ENCODE measurements at places on chromosomes 1 and 21.

DNA sequence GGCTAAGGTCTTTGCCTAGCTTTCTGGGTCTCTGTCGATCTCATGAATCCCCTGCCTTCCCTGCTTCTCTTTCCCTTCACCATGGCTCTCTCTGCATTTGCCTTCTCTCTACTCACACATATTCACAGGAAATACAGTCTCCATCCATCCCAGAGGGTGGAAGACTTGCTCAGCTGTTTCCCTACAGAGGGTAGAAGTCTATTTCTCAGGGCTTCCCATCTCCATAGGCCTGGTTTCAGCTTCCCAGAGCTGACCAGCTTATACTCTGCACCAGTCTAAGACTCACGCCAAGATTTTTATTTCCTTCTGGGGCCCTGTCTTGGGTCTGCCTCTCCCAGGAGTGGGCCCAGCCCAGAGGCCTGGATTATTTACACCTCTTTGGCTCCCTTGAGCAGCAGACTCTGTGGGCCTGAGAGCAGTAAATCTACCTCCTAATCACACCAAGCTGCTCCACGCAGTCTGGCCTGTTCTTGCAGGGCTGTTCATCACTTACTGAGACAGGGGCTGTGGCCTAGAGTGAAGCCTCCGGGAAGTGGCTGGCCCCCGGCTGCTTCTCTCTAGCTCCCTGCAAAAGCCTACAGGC, 102.5 kb downstream of the PLXNA2 start:
- no peak for DNase-seq

DNA sequence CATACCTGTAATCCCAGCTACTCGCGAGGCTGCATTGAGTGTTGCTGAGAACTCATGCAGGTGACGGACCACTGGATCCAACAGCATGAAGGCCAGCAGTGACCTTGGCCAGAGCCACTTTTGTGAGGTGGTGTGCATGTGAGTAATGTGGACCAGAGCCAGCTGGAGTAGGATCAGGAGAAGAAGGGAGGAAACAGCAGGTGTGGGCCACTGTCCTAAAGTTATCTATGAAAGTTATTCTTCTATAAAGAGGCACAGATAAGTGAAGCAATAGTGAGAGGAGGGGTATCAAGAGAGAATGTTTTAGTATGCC, 47.8 kb downstream of the TCP10L start:
- DNase-seq: no peak

DNA sequence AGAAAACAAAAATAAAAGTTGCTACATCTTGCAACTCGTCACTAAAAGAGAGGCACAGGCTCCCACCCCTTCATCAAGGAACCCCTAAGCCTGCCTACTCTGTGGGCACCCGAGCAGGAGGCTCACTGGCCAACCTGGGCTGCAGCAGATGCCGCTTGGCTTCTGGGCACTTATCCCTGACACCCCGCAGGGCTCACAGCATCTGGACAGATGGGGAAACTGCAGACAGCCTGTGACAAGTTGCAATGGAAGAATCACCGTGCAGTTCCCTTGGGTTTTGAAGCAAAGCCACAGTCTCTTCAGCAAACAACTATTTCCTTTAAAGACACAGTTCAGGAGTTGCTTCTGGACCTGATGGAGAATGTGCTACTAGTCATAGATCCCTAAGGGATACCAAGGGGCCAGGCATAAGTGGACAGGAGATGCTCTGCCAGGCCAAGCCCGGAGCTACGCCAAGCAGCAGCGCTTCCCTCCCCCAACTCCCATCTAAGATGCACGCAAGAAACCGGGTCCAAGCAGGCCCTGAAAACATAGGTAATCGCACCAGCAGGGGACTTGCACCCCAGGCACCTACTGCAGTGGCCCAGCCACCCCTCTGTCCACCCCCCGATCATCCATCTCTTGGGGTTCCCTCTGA, 170.6 kb downstream of the NPHP4 start:
- DNase-seq: no peak

DNA sequence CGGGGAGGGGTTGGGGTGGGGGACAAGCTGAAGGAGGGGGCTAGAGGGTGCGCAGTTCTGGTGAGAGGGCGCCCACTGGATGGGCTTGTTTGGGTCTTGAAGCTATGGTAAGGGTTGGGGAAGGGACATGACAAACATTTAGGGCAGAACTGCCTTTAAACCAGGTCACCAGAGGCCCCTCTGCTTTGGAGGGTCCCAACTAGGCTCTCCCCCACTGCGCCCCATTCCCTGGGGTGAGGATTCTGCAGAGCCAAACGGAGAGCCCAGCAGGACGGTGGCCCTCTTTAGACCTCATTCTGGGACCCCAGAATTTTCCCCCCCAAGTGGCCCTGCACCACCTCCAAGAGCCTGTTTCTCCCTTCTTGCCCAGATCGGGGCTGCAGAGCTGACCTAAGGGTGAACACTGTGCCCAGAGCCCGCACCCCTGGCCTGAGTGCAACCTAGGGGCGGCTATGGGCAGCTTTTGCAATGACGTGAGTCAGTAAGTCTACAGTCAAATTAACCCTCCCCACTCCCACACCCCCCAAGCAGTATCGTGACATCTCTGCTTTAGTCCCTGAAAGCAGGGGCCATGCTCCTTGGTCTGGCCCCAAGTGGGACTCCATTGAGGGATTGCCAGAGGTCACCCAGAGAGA, 593.8 kb downstream of the MATN1 start:
- no peak for DNase-seq

DNA sequence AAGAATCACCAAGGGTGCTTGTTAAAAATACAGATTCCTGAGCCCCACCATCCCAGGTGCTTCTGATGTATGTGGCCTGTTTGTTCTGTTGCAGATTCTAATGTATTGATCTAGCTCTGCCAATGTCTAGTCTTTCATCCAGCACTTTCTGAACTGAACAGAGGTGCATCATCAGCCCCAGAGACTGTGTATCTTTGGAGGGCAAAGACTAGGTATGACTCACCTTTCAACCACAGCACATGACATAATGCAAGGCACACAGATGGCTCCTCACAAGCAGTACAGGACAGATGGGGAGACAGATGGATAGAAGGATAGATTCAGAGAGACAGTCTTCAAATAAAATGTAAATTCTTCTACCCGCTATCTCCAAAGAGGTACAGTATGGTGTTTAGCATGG, 32.3 kb downstream of the CD58 start:
- no peak for DNase-seq

- peak; percentile 44 for DNase-seq
Observed at GRCh38 chr1:201628490-201628889, 89.6 kb downstream of the NAV1 start.

DNA sequence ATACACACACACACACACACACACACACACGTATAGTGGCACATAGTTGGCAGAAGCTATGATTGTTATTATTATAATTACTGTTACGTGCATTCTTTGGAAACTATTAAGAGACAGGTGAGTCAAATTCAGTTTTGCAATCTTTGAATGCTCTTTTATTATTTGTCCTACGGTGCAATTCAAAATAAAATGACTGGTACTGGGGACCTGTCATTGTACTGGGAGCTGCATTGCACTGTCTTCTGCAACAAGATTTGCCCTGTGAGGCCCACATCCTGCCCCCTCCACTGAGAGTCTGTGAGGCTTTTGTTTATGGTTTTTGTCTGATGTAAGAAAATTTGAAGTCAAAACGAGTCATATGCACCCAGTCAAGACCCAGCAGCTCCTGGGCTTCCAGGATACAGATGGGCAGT, 1.9 kb downstream of the LY9 start:
- peak; percentile 79 for DNase-seq

GRCh38 chr1:3623441-3624199, 1.2 kb upstream of the TPRG1L start:
- DNase-seq: no peak

DNA sequence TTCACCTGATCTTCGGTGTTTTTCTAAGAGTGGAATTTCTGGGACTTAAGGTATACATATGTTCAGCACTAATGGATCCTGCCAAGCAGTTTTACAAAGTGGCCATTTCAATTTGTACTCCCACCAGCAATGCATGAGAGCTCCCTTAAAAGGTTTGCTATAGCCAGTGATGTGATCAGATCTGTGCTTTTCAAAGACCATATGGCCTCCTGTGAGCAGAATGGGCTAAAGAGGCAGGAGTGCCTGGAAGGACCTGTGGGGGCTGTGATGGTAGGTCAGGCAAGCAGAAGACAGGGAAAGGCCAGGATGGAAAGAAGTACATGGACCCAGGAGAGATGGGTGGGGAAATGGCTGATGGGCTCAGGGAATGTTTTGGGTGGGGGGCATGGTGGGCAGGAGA, 252.7 kb downstream of the DISC1 start:
- no peak for DNase-seq

- no peak for DNase-seq
Observed at GRCh38 chr1:28592321-28593071, 431 bp downstream of the RAB42 start.

- no peak for DNase-seq
Observed at GRCh38 chr1:35460796-35461195, 96.4 kb downstream of the KIAA0319L start.

GRCh38 chr1:9882296-9882944, 27.6 kb downstream of the CTNNBIP1 start:
- DNase-seq: peak; percentile 71

- DNase-seq: no peak
Observed at GRCh38 chr1:159532922-159533321, 2.9 kb downstream of the OR10J5 start.

GRCh38 chr21:17572431-17572830, 40.3 kb downstream of the BTG3 start:
- DNase-seq: no peak

- DNase-seq: no peak
Observed at GRCh38 chr1:161989786-161990185, 33.9 kb downstream of the OLFML2B start.

- DNase-seq: no peak
Observed at GRCh38 chr1:243475966-243476365, 220.1 kb downstream of the SDCCAG8 start.

- DNase-seq: peak; percentile 52
Observed at GRCh38 chr1:4613606-4614370, 40.6 kb upstream of the AJAP1 start.

GRCh38 chr1:9179463-9180110, 50.7 kb upstream of the GPR157 start:
- DNase-seq: no peak

- DNase-seq: no peak
Observed at GRCh38 chr1:170168265-170168664, 22.5 kb downstream of the NTMT2 start.

DNA sequence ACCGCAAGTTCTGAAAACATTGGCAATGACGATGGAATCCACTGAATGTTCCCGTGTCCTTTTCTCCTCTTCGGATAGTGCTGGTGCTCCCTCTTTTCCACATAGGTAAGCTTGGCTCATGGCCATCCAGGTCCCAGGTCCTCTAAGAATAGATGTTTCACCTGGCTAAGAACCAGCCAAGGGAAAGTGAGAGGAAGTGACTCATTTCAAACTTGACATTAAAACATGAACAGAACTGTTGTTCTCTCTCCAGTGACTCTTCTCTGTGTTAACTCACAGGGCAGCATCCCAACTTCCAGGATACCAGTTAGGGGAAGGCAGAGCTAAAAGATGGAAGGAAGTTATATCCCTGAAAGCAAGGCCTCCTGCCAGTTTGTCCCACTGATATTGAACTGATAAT, 493.8 kb upstream of the CHRM3 start:
- no peak for DNase-seq

GRCh38 chr1:119409731-119410130, 5.2 kb upstream of the HSD3B2 start:
- no peak for DNase-seq

- no peak for DNase-seq
Observed at GRCh38 chr1:59238333-59238934, 58.5 kb upstream of the FGGY start.

- DNase-seq: no peak
Observed at GRCh38 chr21:39721885-39722284, 23.1 kb upstream of the IGSF5 start.

DNA sequence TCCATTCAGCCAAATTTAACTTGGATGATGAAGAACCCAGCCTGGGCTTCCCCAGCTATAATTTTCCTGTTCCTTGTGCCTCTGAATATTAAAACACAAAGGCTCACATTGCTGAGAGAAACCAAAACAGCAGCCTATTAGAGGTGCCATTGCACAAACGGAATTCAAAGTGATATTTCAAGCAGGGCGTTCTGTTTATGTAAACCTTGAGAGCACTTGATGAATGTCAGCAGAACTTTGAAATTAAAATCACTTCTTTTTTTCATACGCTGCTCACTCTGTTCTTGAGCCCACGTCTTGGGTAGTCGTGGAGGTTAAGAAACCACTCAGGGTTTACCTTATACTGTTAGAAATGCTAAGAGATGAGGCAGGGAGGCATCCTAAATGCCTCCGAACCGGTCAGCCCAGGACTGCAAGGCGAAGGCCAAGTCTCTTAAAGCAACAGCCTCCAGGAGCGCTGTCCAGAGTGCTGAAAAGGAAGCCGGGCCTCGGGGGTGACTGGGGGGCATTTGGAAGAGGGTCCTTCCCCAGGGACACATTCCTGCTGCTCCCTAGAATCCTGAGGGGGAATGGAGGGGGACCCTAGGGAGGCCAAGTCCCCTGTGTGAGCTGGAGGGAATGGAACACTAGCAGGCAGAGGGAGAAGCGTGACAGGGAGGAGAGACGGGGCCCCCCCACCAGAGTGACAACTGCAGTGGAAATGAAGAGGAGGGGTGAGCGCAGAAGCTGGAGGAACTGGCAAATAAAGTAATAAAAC, 154.8 kb upstream of the VAMP3 start:
- DNase-seq: peak; percentile 50

GRCh38 chr1:33255347-33256220, 708 bp upstream of the ZNF362 start:
- peak; percentile 64 for DNase-seq

- DNase-seq: no peak
Observed at GRCh38 chr1:975896-976683, 5.8 kb downstream of the PERM1 start.

GRCh38 chr1:153072806-153073726, 1.7 kb upstream of the SPRR2B start:
- DNase-seq: no peak

DNA sequence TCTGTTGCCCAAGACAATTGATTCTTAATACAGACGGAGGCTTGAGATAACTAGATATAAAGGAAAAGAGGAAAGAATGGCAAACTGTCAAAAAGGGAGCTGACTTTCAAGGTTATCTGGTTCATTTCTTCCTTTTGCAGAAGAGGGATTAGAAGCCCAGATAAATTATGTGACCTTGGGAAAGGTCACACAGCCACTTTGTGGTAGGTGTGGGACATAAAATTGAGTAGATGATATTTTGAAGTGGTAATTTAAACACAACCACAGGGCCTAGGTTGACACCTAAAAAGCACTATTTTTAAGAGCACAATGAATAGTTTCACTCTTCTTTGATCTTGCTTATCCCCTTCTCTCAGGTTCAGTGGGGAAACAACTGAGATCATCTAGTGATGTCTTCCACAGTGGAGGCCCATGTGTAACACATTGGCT, 16.9 kb upstream of the KIAA0040 start:
- DNase-seq: no peak

DNA sequence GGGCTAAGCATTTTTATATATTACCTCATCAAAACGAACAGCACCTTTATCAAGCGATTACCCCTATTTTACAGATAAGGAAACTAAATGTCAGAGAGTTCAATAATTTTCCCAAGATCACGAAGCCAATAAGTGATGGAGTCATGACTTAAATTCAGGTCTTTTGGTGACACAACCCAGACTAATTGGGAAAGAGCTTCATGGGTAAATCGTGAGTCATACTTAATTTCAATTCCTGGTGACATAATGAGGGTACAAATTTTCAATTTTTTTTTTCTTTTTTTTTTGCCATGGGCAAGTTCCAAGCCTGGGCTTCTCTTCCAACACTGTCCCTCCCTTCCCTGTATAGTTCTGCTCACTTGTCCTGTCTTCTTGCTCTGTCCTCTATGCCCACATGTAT, 30.1 kb upstream of the IL10 start:
- no peak for DNase-seq
